ENCODE measurements at places on chromosomes 5 and 9. TPM values are rescaled to one million over a fixed set of nuclear protein-coding genes. Genes with fewer than 3 reads are reported as not detected.

DNA sequence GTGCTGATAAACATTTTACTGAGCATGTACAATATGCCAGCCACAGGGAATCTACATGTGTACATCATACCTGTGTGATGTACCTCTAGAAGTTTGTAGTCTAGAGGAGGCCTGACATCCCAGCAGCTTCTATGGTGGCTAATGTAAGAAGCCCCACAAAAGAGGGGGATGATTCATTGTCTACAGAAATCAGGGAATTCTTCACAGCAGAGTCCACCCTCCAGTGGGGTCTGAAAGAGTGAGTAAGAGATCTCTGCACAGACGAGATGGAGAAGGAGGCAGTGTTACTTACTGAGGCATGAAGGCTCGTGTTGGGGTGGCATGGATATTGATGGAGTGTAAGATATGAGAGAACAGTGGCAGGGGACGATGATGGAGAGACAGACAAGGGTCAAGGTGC lies 103.0 kb downstream of the NTRK2 start:
- no peak for DNase-seq

DNA sequence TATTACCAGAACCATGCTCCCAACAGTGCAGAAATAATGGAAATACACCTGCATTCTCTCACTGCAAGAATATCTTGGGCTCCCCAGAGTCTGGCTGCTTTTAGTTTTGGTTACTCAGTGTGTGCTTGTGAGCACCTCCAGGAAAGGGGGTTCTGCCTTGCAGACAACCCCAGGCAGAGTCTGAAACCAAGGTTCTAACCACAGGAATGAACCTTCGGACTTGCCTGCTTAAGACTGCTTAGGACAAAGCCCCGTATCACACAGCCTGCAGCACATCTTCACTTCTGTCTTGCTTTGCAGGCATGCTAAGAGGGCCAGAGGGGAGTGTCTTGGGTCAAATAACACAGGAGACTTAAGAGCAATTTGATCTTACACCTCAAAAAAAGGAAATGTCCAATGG lies 94.8 kb upstream of the SPATA31C2 start:
- no peak for DNase-seq

DNA sequence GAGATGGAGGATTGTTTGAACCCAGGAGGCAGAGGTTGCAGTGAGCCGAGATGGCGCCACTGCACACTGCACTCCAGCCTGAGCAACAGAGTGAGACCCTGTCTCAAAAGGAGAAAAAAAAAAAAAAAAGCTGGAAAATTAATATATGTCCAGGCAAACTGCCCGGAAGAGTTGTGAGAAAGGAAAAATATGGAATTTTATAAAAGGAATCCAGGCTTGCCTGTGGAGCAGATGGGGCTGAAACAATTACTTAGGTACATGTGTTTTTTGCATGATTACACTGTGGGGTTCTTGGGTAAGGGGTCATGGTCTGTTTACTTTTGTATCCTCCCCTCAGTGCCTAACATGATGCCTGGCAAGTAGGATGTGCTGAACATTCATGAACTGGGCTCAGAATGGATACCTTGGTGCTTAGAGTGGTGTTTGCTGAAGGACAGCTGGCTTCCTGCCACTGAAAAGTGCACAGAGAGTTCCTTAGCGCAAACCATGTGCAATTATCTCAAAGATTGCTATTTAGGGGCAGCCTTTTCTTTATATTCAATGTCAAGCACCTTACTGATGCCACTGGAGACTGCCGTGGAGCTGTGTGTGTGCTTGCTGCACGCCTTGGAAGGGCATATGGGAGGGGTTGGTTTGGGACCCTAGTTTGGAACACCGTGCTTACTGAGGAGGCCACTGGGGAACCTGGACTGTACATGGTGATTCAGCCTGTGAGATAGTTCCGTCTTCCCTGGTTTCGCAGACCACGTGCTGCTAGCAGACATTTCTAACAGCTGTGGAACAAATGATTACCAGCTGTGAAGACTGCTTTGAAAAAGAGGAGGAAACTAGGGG lies 78.4 kb downstream of the MAP1B start:
- no peak for DNase-seq

GRCh38 chr5:110458313-110458712 lies 268.2 kb downstream of the TMEM232 start:
- DNase-seq: no peak

DNA sequence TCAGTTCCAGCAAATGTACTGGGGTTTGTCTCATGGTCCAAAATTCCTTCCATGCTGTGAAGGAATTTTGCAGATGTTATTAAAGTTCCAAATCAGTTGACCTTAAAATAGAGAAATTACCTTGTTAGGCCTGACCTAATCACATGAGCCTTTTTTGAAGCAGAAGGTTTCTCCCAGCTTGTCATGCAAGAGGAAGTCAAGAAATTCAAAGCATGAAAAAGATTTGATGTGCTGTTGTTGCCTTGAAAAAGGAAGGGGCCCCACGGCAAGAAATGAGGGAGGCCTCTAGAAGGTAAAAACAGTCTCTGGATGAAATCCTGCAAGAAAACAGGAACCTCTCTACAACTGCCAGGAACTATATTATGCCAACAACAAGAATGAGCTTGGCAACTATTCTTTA lies 24.2 kb upstream of the HAPLN1 start:
- no peak for DNase-seq

DNA sequence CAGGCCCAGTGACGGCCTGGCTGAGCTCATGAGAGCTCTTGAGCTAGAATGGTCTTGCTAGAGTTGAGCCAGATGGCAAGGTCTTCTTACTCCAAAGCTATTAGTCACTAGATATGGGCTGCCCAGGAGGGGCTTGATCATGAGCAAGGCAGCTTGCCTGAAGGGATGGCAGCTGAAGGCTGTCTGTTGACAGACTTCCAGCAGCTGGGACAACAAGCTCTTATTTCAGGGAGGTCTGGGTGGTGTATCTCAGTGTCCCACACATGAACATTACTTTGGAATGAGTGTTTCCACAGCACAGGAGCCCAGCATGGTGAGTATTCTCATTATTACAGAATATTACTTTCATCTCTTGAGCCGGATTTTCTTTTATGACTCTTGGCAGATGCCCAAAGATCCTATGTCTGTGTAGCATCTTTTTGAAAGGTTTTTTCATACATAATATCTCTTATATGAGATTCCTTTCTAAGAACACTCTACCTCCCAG lies 414.1 kb downstream of the ARHGEF28 start:
- DNase-seq: no peak

GRCh38 chr5:107570181-107570580 lies 100.6 kb downstream of the EFNA5 start:
- DNase-seq: no peak

- no peak for DNase-seq
Measured at GRCh38 chr9:94875300-94876020, 149.0 kb downstream of the AOPEP start.

GRCh38 chr5:143699121-143699520 lies 112.8 kb upstream of the HMHB1 start:
- DNase-seq: no peak

DNA sequence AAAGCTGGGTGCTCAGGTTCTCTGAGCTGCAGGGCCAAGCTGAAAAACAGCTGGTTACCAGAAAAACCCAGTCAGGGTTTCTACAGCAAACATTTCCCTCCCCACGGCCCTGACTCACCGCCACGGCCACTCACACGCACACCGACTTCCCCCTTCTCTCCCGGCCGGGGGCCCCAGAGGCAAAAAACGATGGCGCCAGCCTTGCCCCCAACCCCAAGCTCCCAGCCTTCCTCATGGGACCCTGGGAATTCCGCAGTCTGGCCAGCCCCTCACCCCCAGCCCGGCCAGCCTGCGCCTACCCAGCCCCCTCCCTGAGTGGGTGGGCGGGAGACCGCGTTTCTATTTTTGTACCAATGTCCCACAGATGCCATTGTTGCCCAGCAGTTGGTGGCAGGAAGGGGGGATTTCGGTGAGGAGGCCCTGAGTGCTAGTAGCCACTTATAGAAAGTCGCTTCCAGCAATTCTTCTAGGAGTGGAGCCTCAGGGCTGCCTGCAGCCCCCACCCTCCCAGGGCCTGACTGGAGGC lies 18.4 kb downstream of the ENG start:
- DNase-seq: no peak

GRCh38 chr9:13137426-13137825 lies 142.1 kb downstream of the MPDZ start:
- DNase-seq: no peak

DNA sequence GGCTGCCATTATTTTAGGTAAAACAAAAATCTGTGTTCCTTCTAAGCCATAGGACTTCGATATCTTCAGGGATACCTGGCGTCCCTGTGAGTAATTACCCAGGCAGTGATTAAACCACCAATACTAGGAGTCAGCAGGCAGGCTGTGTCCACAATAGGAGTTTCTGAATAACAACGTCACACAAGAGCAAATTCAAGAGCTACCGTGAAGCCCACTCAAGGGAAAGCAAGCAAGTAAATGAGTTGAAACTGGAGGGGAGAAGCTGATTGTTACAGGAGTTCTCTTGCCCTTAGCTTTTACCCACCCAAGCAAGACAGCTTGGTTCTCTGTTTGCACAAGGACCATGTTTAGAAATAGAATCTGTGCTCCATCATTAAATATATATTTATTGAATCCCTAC lies 50.8 kb downstream of the SEMA5A start:
- no peak for DNase-seq

GRCh38 chr5:123098767-123099513 lies 9.9 kb downstream of the PRDM6 start:
- DNase-seq: no peak

Gene NEUROG1
- not detected for total RNA-seq

Gene OTP
- total RNA-seq: not detected

Gene MLANA
- not detected for total RNA-seq

Gene SLC46A2
- not detected for total RNA-seq

Gene TMC1
- not detected for total RNA-seq

Gene RASGRF2
- total RNA-seq: 14.5 TPM

Gene BTNL9
- total RNA-seq: not detected

Gene C5orf58
- total RNA-seq: not detected
